ENCODE measurements at places on chromosomes 7 and 10.

- no peak for DNase-seq
These were observed 488.0 kb downstream of the MDFIC start for GRCh38 chr7:115409682-115410433.

DNA sequence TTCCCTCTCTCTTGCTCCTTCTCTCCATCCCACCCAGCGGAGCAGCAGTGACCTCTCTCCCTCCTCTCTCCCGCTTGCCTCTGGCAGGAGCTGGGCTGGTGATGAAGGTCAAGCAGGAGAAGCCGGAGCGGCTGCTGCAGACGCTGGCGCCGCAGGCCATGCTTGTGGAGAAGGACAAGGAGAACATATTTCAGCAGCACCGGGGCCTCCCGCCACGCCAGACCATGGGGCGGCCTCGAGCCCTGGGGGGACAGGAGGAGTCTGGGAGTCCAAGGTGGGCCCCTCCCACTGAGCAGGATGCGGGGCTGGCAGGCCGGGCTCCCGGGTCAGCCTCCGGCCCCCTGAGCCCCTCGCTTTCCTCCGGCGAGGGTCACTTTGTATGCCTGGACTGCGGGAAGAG lies 17.3 kb downstream of the ZNF775 start:
- no peak for DNase-seq

- DNase-seq, result no peak
These were observed 9.2 kb downstream of the SP8 start for GRCh38 chr7:20777377-20778062.

DNA sequence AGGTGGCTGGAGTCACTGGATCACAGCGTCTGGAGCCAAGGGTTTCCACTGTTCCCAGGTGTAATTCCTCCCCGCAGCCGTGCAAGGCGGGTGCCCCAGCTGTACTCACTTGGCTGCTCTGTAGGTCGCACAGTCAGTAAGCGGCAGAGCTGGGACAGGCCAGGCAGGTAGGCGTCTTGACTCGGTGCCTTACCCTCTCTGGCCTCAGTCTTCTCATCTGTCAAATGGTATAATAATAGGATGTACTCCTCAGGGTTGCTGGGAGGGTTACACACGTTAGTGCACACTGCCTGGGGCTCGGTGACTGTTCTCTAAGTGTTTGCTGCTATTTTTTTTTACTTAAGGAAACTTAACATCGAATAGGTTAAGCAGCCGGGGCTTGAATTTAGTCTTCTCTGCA lies 27.0 kb downstream of the MYL10 start:
- DNase-seq, result no peak

- peak; percentile 78 for DNase-seq
These were observed 40.6 kb downstream of the MICALL2 start for GRCh38 chr7:1418505-1419309.

DNA sequence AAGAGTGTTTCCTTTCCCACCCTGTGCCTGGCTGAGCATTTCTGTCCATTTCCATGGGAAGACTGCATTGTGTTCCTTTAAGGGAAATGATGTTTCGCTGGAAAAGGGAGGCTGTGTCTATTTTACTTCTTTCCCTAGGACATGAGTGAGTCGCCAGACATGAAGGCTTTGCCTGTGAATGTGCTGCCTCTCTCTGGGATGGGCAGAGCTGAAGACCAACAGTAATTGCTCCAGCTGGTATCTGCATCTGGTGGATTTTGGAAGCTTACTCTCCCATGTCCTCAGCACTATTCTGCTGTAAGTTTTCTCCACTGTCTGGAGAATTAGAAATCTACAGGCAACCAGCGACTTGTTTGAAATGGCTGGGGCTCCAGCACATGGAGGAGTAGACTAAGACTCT lies 264.6 kb upstream of the BMPER start:
- DNase-seq, result peak; percentile 2

DNA sequence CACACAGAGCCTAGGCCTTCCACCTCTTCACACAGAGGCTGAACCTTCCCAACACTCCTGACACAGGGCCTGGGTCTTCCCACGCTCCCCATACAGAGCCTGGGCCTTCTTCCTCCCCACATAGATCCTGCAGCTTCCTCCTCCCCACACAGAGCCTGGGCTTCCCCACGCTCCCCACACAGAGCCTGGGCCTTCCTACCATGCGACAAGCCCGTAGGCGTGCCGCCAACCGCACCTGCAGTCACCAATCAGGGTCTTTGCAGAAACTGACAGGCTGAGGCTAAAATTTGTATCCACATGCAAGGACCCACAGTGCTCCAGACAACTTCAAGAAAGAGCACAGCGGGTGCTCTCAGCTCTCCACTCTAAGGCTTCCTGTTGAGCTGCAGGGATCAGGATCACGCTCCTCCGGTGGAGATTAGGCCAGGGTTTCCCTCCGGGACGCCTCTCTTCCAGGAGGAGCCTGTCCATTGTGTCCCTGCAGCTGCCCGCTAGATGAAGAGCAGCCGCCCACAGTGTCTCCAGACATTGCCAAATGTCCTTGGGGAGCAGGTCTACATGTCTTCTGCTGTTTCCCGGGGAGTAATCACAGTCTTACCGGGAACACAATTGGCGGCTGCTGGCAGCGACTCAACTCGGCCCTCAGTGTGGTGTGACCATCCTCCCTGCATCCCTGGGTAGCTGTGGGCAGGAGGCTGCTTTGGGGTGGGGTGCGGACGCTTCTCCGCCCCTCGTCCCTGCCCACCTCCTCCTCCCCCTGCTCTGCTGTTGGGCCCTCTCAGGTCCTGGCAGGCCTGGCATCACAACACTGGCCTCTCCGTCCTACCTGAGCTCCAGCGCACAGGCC lies 9.7 kb downstream of the CFAP46 start:
- DNase-seq, result peak; percentile 65

DNA sequence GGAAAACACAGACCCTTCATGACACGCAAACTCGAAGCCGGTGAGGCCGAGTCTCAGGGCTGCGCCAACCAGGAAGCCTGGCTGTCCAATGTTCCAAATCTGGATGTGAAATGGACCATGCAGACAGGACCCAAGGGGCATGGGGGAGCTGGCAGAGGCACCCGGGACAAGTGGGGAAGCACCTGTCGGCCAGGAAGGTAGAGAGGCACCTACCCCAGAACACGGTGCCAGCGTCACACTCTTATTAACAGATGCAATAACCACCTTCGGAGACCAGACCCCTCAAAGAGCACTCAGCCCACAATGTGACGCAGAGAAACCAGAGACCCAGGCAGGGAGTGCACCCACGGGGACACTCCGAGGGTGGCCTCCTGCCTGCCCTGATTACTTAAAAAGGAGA lies 88.3 kb upstream of the PDGFA start:
- DNase-seq, result no peak

GRCh38 chr7:98864731-98865453 lies 4.9 kb downstream of the TMEM130 start:
- no peak for DNase-seq

DNA sequence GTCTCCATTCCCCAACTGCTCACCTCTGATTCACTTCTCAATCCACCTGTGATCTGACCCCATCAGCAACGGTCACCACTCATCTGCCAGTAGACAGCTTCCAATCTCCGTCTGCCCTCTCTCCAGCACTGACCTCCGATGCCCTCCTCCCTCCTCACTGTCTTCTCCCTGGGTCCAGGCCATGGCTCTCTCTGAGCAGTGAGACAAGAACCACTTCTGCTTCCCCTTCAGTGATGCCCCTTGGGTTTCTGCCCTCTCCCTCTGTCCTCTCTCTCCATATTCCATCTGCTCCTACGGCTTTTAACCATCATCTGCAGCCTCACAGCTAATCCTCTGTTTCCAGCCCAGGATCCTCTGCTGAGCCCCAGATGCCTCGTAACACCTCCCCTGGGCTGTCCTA lies 55.5 kb upstream of the OPALIN start:
- no peak for DNase-seq

GRCh38 chr7:68504716-68505115 lies 1093.6 kb upstream of the AUTS2 start:
- no peak for DNase-seq

All from A673 (cell line).